AG20443 (cell line): ENCODE measurements at places on chromosomes 1 and 21.
A peak's percentile ranks its signal among the peaks of the same experiment; 100 is the strongest.

- DNase-seq = no peak
Measured at GRCh38 chr1:21066356-21067012, 110.2 kb downstream of the EIF4G3 start.

DNA sequence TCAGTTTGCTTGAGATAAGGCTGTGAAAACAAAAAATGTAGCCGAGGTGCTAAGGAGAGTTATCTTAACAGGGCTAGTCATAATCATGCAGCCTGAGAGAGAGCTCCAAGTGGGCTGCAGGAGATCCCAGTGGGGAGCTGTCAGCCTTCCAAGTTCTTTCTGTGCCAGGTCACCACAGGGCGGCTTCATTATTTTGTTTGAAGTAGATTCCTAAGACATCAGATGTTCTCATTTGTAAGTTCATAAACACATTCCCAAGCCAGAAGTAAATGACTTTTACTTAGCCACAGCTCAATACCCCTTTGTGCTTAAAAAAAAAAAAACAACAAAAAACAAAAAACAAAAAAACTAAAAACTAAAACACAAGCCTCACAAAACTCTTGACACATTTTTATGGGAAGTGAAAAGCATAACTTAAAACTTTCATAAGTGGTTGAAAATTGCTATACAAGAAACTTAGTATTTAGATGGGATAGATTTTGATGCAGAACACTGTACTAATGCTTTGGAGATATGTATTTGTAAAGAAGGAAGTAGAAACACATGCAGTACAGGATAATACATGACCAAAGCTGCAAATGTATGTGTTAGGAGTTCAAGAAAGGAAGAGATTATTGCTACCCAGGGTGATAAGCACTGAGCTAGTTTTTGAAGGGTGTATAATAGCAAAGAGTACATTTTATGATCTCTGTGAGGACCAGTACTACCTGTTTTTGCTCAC is 8.6 kb downstream of the CDC14A start:
- peak; percentile 51 for DNase-seq

DNA sequence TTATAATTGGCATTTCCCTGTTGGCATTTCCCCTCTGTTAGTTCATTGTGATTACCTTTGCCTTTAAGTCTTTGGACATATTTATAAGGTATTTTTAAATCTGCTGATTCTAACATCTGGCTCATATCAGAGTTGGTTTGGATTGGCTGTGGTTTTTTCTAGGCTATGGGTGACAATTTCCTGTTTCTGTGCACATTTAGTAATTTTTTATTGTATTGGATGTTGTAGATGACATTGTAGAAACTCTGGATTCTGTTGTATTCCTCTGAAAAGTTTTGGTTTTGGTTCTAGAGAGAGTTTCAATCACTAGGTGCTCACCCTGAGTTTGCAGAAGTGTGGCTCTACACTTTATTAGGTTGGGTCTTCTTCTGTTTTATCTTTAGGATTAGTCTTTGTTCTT is 110.1 kb upstream of the ARHGEF16 start:
- DNase-seq = no peak

DNA sequence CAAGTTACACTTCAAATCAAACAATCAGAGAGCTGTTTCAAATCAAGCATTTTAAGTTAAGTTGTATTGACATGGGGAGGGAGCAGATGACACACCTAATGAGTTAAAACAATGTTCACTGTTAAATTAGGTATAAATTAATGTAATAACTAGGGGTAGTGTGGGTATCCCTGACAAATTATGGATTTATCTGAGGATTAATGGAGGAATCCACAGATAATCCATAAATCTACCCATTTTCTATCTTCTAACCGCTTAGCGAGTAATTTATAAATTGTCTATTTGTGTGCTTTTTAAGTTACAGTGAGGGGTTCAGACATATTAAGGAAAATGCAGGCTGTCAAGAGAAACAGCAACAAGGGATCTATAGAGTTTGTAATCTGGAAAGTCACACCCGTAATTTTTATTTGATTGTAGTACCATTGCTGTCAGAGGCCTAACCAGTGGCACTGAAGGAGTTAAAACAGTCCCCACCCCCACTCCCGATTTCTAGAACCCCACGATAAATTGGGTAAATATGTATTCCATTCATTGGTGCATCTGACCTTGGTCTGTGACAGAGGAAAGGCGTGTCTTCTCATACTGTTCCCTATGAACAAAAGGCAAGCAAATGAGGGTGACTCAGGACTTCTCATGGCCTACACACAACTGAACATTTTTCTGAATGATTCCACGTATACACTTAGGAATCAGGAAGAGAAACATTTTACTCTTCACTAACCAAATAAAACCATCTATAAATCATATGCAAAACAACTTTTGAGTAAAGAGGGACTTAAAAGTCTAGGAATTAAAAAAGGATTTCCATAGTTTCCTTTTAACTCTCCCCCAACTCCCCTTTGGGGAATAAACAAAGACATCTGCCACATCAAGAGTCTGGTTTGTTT is 7.4 kb downstream of the IRF2BP2 start:
- DNase-seq = peak; percentile 72

GRCh38 chr1:223102797-223103533 is 40.1 kb downstream of the TLR5 start:
- DNase-seq = no peak

- DNase-seq = no peak
Measured at GRCh38 chr1:76250271-76250670, 175.7 kb downstream of the ST6GALNAC3 start.
